NCI-H345 (cell line): ENCODE measurements at places on chromosomes 16 and 17.
A peak's percentile ranks its signal among the peaks of the same experiment; 100 is the strongest.

DNA sequence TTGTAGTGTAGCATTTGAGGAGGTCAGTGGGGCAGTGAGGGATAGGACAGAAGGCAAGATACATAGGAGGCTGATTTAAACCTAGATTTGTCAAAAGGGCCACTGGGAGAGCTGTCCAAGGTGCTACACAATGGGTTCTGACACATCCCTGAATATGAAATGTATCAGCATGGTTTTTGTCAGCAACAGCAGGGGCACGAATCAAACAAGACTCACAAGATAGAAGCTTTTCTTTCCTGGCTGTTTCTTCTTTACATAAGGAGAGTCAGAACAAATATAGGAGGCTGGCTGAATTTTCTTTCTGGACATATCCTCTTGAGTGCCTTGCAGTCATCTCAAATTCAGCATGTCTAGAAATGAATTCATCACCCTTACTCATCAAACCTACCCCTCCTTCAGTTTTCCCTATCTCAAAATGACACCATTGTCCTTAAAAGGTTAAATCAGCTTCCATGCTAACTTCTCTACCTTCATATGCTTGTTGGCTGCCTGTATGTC is 130.5 kb downstream of the NPIPB5 start:
- no peak for DNase-seq

DNA sequence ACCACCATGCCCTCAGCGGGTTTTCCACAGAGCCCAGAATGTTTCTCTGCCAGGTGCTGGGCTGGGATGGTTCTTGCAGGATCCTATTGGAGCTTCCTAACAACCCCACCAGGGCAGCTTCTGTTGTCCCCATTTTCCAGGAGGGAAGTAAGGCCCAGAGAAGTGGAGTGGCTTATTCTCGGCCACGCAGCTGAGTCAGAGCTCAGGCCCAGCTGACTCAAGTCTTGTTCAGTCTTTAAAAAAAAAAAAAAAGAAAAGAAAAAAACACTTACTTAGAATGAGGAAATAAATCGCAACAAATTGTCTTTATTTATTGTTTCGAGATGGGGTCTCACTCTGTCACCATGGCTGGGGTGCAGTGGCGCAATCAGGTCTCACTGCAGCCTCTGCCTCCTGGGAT is 413.0 kb downstream of the CPPED1 start:
- no peak for DNase-seq

DNA sequence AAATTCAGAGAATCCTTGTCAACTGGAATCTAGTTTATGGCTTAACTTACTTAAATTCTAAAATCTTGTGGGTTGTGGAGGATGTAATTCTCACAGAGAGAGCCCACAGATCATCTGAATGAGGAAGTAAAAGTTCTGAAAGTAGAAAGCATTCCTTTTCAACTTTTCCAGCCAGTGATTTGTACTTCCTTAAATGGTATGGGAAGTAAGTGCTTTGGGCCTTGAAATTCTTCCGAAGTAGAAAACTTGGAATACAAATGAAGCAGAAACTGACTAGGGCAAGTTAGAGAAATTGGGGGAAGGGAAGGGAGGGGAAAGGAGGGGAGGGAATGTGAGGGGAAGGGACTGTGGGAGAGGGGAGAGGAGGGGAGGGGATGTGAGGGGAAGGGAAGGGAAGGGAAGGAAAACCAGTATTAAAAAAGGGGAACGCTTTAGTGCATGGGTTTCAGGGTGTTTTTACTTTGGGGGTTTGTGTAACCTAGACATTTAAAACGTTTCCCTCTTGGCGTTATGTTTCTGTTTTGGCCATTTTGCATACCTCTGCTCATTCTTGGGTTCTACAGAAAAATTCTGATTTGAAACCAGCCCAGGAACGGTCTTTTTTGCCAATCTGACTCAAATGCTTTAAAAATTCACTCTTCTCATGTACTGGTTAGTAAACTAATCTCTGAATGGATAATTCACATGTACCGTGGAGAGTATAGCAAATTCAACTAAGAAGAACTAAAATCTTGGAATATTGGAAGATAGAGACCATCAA is 15.5 kb upstream of the SNTB2 start:
- no peak for DNase-seq

DNA sequence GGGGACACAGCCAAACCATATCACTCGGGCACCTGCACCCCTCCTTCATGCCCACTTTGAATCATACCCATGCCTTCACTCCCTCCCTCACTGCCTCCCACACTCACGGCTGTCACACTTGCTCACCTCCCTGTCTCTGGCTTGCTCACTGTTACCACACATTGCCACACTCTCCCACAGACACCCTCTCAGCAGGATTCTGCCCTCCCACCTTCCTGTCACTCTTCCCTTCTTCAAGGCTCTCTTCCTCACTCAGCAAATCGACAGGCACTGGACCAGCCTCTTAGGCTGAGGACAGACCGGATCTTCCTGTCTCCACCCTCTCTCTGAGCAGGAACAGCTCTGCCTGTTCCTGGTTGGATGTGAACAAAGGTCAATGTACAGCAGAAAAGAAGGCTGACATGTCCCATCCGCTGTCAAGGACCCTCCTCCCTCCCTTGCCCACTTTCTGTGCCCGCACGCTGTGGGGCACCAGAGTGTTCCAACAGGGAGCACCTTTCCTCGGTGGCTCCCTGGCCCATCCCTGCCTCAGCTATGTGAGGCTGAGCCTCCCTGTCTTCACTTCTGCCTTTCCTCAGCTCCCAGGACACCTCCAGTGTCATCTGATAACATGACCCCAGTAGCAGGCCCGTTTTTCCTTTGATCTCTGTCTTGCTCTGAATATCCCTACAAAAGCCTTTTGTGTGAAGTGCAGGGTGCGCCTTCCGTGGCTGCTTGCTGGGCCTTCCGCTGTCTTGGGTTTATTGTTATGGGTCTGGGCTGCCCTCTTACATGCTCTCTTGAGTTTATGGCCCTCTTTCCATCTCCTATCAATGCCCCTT is 47.0 kb downstream of the CCDC182 start:
- no peak for DNase-seq

DNA sequence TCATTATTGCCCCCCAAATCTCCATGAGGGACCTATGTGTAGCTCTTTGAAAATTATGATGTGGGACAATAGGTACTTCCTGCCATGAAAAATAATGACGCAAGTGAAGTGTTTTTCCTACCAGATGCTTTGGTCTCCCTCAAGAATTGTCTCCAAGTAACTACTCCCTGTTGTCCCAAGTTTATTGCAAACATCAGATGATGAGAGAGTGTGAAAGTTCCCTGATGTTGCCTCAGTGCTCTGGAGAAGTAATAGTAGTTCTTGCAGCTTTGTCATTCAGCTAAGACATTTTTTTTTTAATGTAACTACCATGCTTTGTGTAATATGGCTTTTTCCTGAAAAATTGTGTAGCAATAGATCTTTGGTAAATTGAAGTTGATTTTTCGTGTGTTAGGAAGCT is 20.1 kb downstream of the LPCAT2 start:
- no peak for DNase-seq

GRCh38 chr17:6453279-6454024 is 9.2 kb downstream of the PIMREG start:
- no peak for DNase-seq

- DNase-seq, result peak; percentile 55
These were observed at the start of gene PIGQ for GRCh38 chr16:569445-570254. Gene PIGQ, plus strand, starts transcription at chr16:569968. Its CDS starts 4,107 bp downstream, at chr16:574075.

GRCh38 chr16:9112844-9113186 is 21.4 kb downstream of the HAPSTR1 start:
- no peak for DNase-seq

DNA sequence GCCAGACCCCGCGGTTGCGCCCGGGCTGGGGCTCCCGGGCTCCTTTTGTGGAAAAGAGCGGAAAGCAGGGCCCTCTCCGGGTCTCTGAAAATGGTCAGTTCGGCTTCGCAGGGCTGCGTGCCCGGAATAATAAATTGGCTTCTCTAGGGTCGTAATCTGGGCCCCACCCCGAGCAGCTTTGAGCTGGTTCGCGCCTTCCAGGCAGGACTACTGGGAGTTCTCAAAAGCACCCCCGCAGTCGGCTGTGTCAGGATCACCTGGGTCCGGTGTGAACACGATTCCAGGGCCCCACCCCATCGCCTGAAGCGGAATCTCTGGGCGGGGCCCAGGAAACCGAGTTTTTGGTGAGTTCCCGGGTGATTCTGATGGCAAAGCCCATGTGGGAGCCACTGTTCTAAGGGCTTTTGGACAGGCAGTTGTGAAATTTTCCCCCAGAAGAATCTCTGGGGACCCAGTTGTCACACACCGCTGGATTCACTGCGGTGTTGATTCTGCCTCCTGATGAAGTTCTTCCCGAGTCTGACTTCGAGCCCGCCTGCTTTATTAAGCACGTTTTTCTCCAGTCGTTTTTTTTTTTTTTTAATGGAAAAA is 77.0 kb downstream of the MRC2 start:
- DNase-seq, result peak; percentile 31
